ENCODE measurements at places on chromosomes 12 and 14. TPM values are rescaled to one million over a fixed set of nuclear protein-coding genes. Genes with fewer than 3 reads are reported as not detected.

AKAP6 gene
- total RNA-seq, result 2.2 TPM

KRT3 gene
- not detected for total RNA-seq

- no peaks in the 10 kb centered on the region for H3K27me3 ChIP-seq
- no peaks in the 10 kb centered on the region for H3K36me3 ChIP-seq
- H3K4me3 ChIP-seq, result no peak overlapping the region
- DNase-seq, result no peak
- no peak overlapping the region for H3K27ac ChIP-seq
These were observed 159.2 kb downstream of the MYRFL start for GRCh38 chr12:69984241-69984640.

DNA sequence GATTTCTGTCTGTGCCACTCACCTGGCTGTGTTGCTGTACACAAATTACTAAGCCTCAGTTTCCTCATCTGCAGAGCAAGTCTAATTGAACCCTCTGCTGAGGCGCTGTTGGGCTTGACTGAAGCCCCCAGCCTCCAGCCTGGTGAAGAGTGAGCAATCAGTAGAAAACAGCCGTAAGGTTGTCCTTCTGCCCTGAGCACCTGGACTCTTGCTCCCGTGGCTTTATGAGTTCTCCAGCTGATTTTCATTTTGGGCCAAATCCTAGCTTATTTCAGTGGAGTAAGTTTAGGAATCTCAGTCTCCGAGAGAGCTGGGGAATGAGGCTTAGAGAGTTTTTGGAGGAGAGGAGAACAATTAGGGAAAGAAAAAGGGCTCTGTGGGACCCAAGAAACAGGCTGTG lies 133.9 kb upstream of the EVL start:
- no peaks in the 10 kb centered on the region for H3K27me3 ChIP-seq
- no peak overlapping the region for H3K27ac ChIP-seq
- no peaks in the 10 kb centered on the region for H3K4me1 ChIP-seq

GRCh38 chr14:91094772-91095171 lies 19.1 kb upstream of the DGLUCY start:
- no peak for DNase-seq
- H3K27ac ChIP-seq, result no peak overlapping the region
- no peaks in the 10 kb centered on the region for H3K4me1 ChIP-seq
- H3K4me3 ChIP-seq, result no peak overlapping the region
- no peaks in the 10 kb centered on the region for H3K36me3 ChIP-seq
- no peaks in the 10 kb centered on the region for H3K27me3 ChIP-seq

CD27 gene
- not detected for total RNA-seq

DPF3 gene
- total RNA-seq, result 0.59 TPM

ACOT4 gene
- 1.8 TPM for total RNA-seq

ADAM21 gene
- not detected for total RNA-seq

- H3K27me3 ChIP-seq, result no peaks in the 10 kb centered on the region
- H3K4me1 ChIP-seq, result no peaks in the 10 kb centered on the region
- H3K4me3 ChIP-seq, result no peak overlapping the region
These were observed 365.1 kb upstream of the DIO2 start for GRCh38 chr14:80576401-80576800.

All from osteoblast (primary cell).